ENCODE measurements at places on chromosomes 16 and 17. TPM values are rescaled to one million over a fixed set of nuclear protein-coding genes. Genes with fewer than 3 reads are reported as not detected.

Gene RAMP2
- not detected for total RNA-seq

Gene FZD2
- 0.20 TPM for total RNA-seq

GRCh38 chr17:76095943-76096342 is 7.6 kb downstream of the EXOC7 start:
- no peak overlapping the region for H3K27ac ChIP-seq
- H3K4me1 ChIP-seq, result no peaks in the 10 kb centered on the region
- DNase-seq, result no peak
- peaks cover 78% of the 10 kb centered on the region for H3K36me3 ChIP-seq
- no peak overlapping the region for H3K4me3 ChIP-seq
- H3K27me3 ChIP-seq, result no peaks in the 10 kb centered on the region

DNA sequence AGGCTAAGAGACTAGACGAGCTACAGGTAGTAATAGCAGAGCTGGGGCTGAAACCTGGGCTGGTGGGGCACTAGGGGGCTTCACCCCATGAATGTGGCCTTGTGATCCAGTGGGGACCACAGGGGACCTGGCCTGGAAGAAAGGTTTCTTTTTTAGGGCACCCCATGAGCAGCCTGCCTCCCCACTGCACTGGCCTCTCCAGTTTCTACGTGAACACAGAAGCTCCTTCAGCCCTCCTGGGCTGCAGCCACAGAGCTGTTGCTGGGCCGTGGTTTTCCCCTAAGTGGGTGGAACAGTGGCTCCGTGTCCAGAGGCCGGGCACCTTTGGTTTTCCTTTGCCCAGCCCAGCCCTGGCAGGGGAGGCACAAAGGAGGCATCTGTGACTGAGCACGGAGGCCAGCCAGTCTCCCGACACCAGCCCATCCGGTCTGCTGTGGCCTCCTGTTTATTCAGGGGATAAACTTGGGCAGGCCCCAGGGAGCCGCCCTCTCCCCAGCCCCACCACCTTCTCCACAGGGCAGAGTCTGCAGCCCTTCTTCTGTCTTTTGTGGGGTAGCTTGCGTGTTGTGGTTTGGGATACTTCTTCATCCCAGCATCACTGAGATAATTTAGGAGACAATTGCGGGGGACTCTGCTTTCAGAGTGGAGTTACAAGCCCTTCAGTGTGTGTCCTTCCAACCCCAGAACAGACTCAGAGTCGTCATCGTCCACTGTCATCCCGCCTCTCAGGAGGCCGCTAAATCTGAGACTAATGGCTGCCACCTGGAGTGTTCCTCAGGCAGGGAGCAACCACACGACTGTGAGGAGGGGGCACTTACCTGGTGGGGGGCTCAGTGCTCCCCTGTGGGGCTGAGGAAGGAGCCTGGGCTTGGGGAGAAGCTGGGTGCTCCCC is 85.3 kb downstream of the RAB11FIP4 start:
- no peaks in the 10 kb centered on the region for H3K36me3 ChIP-seq
- H3K27me3 ChIP-seq, result peaks cover 5% of the 10 kb centered on the region
- DNase-seq, result no peak
- peaks cover 4% of the 10 kb centered on the region for H3K4me1 ChIP-seq
- no peak overlapping the region for H3K4me3 ChIP-seq
- H3K27ac ChIP-seq, result no peak overlapping the region

- H3K27me3 ChIP-seq, result no peaks in the 10 kb centered on the region
- H3K27ac ChIP-seq, result no peak overlapping the region
- H3K36me3 ChIP-seq, result no peaks in the 10 kb centered on the region
- H3K4me3 ChIP-seq, result no peak overlapping the region
- H3K4me1 ChIP-seq, result no peaks in the 10 kb centered on the region
Observed at GRCh38 chr16:86052926-86053325, 154.0 kb downstream of the IRF8 start.
